ENCODE measurements at places on chromosomes 6 and 20.

- peak; percentile 45 for DNase-seq
Measured at GRCh38 chr6:2111162-2111677, 134.2 kb downstream of the GMDS start.

GRCh38 chr20:37559312-37560027, 31.8 kb upstream of the BLCAP start:
- DNase-seq = no peak

GRCh38 chr6:135600086-135600702, 102.7 kb upstream of the AHI1 start:
- DNase-seq = no peak

DNA sequence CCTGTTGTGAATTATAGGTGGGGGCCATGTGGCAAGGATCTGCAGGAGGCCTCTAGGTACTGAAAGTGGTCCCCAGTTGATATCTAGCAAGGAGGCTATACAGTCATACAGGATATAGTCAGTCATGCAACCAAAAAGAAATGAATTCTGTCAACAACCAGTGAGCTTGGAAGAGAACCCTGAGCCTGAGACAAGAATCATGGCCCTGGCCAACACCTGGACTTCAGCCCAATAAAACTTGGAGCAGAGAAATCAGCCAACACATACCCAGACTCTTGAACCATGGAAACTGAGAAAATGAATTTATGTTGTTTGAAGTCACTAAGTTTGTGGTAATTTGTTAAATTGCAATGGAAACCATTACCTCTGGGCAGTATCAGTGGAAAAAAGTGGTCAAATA, 370.2 kb downstream of the KIF16B start:
- DNase-seq = no peak

GRCh38 chr6:80440496-80441115, 334.1 kb downstream of the BCKDHB start:
- DNase-seq = no peak

- DNase-seq = peak; percentile 46
Measured at GRCh38 chr6:36962874-36963273, 8.3 kb downstream of the PI16 start.

GRCh38 chr6:48290595-48290994, 179.6 kb upstream of the PTCHD4 start:
- DNase-seq = no peak

GRCh38 chr6:28734443-28734959, 189.3 kb downstream of the TRIM27 start:
- no peak for DNase-seq

DNA sequence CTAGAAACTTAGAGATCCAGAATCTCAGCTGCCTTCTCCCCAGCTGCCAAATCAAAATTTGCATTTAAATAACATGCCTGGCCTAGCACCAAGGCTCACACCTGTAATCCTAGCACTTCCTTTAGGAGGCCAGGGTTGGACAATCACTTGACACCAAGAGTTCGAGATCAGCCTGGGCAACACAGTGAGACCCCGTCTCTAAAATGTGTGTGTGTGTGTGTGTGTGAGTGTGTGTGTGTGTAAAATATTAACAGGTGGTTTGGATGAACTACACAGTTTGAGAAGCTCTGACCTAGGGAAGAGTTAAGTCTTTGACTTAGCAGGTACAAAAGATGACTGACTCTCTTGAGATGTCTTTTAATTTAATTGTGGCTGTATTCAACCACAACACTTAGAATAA, 20.2 kb upstream of the CD2AP start:
- DNase-seq = no peak

GRCh38 chr20:10793766-10794165, 120.0 kb upstream of the JAG1 start:
- no peak for DNase-seq

GRCh38 chr20:64222291-64222735, 33.2 kb upstream of the PCMTD2 start:
- peak; percentile 17 for DNase-seq

DNA sequence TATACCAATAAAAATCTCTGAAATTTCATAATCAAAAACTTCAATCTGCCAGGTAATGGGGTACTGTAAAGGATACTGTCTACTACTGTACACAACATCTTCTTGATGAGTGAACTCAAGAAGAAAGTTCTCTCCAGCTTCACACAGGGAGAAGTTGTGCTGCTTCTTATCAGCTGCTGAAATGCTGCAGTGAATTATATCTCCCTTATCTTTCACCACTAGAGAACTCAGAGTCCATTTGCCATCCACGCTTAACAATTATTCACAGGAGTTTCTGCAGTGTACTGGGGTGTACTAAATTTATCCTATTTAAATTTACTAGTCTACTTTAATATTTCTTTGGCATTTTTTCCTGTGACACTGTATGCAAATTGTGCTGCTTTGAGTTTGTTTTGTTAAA, 384.8 kb downstream of the TFAP2B start:
- no peak for DNase-seq

DNA sequence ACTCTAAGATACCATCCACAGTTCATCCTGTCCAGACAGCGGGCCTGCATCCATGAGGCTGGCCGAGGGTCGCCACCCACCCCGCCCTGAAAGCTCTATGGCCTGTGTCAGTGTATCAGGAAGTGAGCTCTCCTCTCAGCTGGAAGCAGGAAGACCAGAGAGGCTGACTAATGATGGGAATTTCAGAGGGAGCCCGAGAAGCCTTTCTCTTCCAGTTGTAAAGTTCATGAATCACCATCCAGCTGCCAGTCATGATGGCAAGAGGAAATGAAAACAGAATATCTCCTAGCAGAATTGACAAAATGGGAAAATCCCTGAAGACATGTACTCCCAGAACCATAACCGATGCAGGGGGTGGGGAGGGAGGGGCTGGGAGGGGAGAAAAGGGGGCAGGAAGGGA, 109.6 kb upstream of the RPS6KA2 start:
- peak; percentile 84 for DNase-seq

DNA sequence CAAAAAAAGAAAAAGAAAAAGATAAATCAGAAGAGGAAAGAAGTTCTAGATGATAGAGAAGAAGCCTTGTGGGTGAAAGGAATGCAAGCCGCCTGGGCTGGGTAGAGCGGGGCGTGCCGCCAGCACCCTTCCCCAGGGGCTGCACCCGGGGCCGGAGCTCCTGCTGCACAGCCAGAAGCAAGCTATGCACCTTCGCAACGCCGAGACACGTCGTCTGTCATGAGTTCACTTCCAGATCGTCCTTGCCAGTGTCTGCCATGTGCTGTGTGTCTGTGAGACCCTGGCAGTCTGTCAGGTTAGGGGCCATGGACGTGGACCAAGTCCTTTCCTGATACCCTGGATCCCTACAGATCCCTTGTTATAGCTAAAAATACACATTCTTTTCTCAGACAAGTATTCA, 25.5 kb upstream of the ADRM1 start:
- no peak for DNase-seq

DNA sequence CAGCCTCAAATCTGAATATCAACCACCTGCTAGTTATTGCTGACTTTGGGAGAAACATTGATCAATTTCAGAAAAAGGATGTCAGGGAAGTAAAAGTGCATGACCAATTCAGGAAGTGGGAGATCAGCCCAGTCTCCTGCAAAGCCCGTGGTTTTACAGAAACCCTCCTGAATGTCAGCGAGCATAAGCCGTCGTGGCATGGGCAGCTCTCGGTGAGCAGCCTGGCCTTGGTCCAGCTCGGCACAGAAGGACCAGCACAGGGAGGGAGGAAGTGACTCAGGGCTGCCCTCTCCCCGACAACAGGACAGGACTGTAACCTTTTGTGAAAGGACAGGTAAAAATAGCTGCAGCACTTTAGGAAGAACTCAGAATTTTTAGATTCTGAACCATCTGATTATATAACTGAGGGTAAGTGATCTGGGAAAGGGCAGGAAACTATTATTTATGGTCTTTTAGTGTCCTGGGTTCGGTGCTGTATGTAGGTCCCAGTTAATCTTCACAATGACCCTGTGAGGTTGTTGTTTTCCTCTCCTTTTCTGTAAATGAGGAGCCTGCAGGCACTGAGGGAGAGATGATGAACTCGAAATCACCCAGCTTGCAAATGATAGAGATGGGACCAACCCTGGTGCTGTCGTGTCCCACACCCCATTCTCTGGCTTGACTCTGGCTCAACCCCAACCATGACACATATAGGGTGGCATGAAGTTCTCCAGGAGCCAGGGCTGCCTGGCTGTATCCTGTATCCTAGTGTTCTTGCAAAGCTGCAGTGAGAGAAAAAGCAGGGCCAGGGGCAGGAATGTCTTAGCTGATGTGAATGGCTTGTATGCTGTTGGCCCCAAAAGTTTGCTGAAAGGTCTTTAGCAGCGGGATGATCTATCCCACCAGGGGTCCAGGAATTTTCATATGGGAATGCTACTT, 37.6 kb downstream of the NRN1 start:
- peak; percentile 92 for DNase-seq

All from Daoy (cell line).